ENCODE measurements at places on chromosomes 7 and 10.

DNA sequence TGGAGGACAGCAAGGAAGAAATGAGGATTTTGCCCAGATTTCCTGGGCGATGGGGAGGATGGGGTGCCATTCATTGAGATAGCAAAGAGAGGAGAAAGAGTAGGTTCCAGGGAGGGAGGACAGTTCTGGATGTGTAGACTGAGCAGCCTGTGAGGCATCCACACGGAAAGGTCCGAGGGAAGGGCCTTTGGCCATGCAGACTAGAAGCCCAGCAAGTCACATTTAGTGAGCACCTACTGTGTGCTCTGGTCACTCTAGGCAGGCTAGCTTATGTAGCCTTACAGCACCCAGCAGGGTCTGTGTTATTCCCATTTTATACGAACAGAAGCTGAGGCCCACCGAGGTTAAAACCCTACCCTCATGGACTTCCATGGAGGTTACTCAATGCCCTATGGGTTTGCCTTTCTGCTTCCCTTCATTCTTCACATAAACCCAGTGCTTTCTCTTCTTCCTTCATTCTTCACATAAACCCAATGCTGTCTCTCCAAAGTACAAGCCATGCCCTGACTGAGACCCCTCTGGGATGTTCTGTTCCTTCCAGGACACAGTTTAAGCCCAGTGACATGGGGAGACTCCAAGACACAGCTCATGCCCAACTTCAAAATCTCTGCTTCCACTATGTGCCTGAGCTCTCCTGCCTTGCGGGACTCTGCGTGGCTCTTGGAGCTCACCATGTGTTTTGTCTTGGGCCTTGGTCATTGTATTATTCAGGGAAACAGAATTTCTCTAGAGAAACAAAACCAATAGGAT, 13.7 kb downstream of the IL2RA start:
- no peak for DNase-seq

DNA sequence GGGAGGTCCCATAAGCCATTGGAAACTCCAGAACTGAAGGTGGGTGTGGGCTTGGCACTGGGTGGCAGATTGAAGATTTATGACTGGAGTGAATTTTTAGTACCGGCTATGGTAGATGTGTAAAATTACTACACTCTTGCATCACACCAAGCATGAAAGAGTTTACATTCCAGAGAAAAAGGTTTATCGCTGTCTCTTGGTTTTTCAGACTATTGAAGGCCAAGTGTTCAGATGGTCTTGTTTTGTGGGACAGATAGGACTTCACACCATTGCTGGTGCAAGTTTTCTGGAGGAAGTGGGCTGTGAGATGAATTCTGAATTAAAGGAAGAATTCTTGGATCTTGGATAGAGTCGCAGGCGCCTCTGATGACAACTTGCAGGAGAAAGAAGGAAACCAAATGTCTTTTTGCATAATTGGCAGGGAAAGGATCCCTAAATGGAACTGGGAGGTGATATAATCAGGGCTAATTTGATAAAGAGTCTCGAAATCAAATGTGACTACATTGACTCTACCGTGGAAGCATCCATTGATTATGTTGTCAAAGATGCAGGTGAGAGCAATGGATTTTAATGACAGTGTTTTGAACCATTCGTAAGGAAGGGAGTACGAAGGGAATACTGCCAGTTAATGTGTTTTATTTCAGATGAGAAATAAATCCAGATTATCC, 14.2 kb upstream of the NMT2 start:
- no peak for DNase-seq

- no peak for DNase-seq
Observed at GRCh38 chr10:49365675-49366415, 30.0 kb downstream of the DRGX start.

- DNase-seq: no peak
Observed at GRCh38 chr7:49638166-49638565, 135.3 kb upstream of the VWC2 start.

GRCh38 chr7:30412782-30413504, 65.6 kb downstream of the NOD1 start:
- DNase-seq: peak; percentile 53

- no peak for DNase-seq
Observed at GRCh38 chr10:31197886-31198285, 121.1 kb upstream of the ZEB1 start.

- no peak for DNase-seq
Observed at GRCh38 chr7:27714831-27715444, 25.0 kb upstream of the TAX1BP1 start.

DNA sequence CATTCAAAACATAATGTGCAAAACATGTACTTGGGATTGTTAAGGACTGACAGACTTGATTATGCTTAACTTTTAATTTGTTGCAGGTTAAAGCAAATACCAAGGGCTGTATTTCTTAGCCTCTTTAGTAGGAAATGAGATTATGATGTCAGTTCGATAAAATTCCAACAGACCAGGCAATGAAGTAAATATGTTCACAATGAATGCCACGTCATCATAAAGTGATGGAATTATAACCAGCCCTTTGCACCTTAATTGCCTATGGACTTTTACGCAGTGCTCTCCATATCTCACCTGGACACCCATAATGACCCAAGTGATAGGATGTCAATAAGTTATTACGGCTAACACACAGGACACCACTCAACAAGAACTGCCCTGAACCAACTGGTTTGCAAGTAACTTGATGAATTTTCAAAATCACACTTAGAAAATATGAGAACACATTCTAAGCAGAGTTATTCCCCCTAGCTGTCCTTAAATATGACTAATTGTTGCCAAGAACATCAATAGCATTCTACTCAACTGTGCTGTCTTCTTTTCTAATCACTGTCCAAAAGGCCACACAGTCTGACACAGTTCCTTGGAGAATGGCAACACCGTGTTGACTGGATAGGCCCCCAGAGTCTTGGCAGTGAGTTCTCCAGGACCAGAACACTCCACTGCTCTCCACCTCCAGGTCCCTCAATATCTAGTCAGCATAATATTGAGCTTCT, 115.0 kb downstream of the CHCHD3 start:
- DNase-seq: no peak

DNA sequence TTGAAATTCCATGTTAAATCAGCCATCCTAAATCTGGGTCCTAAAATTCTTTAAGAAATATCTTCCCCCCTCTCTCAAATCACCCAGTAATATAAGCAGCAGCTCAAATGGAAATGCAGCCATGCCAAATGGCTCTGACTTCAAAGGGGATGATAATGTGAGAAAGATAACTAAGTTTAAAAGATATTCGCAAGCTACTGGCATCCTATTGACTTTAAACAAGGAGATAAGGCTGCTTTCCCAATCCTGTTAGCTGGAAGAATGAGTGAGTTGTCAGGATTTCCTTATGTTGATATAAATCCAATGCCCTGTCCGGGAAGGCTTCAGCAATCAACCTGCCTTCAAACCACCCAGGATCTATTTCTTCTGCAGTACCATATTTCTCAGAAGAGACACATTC, 172.0 kb downstream of the FANK1 start:
- DNase-seq: no peak

GRCh38 chr7:22731766-22732165, 4.8 kb downstream of the IL6 start:
- DNase-seq: no peak

DNA sequence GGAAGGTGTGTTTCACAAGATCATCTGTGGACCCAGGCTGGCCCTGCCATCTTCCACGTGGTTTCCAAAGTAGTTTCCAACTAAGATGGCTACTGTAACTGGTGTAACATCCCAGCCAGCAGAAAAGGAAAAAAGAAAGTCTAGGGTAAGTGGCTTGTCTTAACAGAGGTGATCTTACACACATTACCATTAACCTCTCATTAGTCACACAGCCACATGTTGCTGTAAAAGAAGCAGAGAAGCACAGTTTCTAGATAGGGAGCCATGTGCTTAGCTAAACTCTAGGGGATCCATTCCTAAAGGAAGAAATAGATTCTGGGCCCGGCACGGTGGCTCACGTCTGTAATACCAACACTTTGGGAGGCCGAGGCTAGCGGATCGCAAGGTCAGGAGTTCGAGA, 54.3 kb downstream of the ZNF438 start:
- DNase-seq: no peak

- DNase-seq: no peak
Observed at GRCh38 chr10:122504610-122504950, 43.2 kb downstream of the HTRA1 start.

DNA sequence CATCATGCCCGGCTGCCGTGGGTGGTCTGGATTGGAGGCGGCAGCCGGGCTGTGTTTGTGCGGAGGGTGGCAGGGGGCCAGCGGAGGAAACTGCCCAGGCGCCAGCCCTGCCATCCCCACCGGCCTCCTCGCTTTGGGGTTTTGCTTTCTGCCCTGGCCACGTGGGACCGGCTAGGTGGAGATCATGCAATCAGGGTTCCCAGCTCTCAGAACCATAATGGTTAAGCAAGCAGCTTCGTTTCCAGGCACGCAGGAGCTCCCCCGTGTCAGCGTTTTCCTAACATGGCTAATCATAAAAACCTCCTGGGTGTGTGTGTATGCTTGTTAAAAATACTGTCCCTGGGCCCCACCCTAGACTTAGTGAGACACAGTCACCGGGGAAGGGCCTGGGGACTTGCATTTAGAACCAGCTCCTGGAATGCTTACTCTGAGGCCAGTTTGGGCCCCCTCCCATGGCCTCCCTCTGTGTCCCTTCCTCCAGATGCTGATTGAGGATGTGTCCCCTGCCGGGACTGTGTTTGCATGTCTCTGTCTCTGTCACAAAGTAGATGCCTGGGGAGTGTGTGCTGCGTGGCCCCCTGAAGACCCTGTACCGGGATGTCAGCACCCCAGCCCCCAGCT, 119.3 kb downstream of the CUX1 start:
- no peak for DNase-seq

DNA sequence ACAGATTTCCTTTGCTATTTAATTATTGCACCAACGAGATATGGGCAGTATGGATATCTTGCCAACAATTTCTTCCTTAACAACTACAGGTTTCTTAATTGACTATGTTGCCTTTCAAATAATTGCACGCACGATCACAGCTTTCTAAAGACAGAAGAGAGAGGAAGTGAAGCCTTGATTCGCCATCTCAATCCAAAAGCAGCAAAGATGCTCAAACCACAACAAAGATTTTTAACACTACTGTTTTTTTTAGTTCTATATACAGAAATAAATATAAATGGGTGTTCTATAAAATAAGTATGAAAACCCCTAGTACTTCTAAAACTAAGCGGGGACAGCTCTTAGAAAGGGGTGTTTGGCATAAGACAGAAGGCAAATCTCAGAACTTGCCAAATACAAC, 251.3 kb downstream of the SFMBT2 start:
- DNase-seq: no peak

- DNase-seq: no peak
Observed at GRCh38 chr7:91079487-91079886, 184.7 kb upstream of the FZD1 start.
